ENCODE measurements at places on chromosomes 1 and 21.

DNA sequence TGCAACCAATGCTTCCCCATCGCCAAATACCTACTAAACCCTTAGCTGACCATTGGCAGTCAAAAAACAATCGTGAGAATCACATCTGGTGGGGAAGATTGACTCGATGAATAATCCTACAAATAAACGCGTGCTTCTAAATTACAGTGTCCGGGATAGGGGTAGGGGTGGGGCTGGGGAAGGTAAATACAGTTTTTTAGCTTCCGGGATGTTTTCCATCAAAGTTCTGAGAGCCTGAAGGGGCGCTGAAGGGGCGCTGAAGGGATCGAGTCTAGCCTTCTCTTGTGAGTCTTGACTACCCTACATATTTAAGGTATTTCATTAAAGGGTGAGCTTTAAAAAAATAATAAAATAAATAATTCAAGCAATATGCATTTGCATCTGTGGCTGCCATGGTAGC, 40.5 kb downstream of the RRAGC start:
- no peak for DNase-seq

DNA sequence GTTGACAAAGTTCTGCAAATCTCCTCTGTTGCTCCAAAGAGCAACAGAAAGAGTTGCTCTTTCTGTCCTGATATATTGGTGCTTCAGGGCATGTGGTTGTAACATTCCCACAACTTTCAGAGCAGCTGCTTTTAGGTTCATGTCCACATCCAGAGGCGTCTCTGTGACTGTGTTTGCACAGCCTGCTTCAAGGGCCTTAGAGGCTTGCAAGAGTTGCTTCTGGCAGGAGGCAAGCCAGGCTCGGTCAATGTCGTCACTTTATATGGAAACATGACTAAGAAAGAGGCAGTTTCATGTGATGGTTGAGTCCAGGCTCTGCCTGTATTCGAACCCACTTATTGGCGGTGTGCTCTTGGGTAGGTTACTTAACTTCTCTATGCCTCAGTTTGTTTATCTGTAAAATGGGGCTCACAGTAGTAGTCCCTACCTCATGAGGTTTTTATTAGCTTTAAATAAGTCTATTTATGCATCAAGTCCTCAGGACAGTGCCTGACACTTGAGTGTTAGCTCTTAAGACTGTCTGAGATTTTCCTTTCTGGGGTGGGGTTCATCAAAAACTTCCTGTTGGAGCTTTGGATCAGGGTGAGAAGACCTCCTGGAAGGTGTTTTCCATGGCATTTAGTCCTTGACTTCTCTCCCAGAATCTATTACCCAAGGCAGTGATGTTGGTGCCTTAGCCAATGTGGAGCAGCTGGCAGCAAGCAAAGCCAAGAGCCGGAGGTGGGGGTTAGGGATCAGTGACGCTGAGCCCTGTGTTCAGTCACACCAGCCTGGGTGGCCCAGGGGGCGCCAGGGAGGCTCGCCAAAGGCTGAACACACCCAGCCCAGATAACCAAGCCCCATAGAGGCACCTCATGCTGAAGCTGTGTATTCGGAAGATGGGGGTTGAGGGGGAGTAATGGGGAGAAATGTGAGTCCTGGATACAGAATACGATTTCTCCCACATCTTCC, 18.9 kb downstream of the LHX4 start:
- no peak for DNase-seq

DNA sequence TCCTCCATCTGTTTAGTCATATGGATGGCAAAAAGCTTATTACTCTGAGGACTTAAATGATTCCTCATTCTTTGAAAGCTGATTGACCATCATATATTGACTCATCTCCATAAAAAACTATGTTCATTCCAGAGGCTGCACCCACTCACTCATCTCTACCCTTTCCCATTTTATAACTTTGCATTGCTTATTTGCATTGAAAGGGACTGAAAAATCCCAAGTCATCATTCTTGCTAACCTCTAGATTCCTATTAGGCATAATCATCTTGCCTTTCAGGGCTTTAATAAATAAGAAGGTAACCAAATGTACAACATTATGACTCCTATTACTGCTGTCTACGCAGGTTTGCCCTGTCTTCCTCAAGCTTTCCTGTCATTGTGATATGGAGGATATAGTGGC, 1180.3 kb upstream of the B3GALT2 start:
- DNase-seq = no peak

DNA sequence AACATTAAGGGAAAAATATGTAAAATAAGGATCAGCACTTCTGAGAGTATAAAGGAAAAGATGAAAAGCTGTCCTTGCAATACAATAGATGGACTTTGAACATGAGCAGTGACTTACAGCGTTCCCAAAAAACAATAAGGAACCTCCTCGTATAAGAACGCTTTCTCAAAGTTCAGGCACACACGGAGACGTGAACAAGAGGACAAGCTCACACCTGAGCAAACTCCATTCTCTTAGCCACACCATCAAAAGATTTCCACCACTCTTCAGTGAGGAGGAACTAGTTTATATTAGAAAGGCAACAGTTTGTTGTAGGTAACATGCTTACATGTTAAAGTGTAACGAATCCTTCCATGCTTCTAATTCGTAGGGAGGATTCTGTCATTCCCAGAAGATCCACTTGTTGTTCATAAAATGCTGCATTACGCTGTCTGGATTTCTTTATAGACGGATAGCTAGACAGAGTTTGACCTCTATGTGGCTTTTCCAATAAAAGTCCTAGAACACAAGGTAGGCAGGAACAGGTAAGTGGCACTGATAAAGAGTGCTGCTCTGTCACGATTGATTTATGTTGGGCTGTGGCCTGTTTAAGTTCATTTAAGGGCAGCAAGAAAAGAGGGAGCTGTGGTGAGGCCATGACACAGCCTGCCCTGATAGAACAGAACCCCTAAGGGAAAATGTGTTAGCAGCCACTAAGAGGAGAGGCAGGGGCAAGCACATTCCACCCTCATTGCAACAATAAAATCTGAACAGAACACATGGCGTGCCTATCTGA, 37.0 kb upstream of the ATP1A1 start:
- no peak for DNase-seq

GRCh38 chr1:45407629-45408287, 67.5 kb upstream of the MUTYH start:
- DNase-seq = no peak

DNA sequence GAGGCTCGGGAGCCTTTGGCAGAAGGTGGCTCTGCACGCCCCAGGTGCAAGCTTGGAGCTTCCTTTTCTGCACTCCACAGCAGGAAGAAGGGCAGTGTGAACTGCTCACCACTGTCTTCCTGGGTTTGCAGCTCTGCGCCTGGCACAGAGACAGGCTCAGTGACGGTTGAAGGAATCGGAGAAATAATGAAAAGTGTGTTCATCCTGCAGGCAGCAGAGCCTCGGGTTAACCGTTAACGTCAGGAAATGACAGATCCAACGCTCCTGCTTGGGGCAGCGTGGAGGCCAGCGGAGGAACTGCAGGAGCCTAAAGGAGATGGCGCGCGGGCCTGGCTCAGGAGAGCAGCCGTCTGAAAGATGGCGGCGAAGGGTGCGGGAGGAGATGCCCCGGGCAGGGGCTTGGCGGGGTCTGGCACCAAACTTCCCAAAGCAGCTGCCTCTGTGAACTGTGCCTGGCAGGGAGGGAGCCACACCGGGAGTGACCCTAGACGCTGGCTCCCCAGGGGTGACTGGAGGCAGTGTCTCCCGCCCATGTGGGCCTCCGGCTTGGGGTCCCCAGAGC, 10.9 kb upstream of the SAMD11 start:
- no peak for DNase-seq
